ENCODE measurements at places on chromosomes 5 and 9.

DNA sequence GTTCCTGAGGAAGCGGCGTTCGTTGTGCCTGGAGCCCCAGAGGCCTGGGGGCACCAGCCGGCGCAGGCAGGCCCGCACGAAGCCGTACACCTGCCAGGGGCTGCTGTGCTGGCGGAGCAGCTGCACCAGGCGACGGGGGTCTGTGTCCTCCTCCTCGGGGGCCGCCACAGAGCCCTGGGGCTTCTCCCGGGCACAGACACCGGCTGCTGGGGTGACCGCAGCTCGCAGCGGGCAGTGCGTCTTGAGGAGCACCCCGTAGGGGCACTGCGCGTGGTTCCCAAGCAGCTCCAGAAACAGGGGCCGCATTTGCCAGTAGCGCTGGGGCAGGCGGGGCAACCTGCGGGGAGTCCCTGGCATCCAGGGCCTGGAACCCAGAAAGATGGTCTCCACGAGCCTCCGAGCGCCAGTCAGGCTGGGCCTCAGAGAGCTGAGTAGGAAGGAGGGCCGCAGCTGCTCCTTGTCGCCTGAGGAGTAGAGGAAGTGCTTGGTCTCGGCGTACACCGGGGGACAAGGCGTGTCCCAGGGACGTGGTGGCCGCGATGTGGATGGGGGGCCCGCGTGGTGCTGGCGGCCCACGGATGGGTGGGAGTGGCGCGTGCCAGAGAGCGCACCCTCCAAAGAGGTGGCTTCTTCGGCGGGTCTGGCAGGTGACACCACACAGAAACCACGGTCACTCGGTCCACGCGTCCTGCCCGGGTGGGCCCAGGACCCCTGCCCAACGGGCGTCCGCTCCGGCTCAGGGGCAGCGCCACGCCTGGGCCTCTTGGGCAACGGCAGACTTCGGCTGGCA is 1.3 kb downstream of the TERT start:
- no peak for DNase-seq

- DNase-seq: no peak
These were observed 13.0 kb downstream of the ROR2 start for GRCh38 chr9:91937056-91937455.

- DNase-seq: no peak
These were observed 187.4 kb upstream of the GHR start for GRCh38 chr5:42235837-42236236.

- no peak for DNase-seq
These were observed 94.8 kb downstream of the GADD45G start for GRCh38 chr9:89699646-89700045.

- DNase-seq: no peak
These were observed 35.1 kb downstream of the FAM81B start for GRCh38 chr5:95426227-95426626.

DNA sequence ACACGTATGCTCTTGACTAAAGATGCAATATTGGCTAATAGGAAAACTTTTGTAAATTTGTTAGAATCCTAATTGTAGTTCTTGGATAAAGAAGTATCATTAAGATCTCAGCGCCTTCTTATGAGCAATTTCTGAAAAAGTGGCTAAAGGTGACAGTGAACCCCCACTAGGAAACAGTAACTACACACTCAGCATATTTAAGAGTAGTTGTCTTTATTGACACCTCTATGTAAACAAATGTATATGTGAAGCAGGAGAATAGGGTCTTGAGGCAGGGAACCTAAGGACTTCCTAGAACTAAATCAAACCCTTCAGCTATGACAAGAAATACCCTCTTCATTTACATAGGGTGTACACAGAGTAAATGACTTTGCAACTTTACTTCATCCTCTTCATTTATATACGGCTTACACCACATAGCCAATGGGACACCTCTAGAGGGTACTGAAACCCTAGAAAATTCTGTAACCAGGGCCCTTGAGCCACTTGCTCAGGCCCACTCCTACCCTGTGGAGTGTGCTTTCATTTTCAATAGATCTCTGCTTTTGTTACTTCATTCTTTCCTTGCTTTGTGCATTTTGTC is 2.8 kb downstream of the NIPSNAP3A start:
- no peak for DNase-seq

GRCh38 chr5:176429972-176430371 is 13.6 kb upstream of the CLTB start:
- DNase-seq: no peak

DNA sequence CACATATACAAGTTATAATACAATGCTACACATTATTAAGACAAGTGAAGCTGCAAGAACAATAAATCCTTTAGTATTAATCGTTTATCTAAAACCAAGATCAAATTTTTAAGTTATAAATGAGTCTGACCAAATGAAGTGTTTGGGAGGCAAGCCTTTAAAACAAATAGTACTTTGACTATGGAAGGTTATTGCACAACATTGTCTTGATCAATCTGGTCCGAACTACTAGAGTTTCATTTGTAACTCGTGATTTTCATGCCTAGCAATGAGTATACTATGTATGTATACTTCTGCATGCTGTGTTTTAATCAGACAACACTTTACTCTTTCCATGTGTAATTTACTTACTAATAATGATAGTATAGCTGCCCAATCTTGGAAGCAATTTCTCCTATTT is 87.2 kb upstream of the GOLGA1 start:
- no peak for DNase-seq

- DNase-seq: no peak
These were observed 65.8 kb upstream of the PAPPA start for GRCh38 chr9:116087751-116088194.

DNA sequence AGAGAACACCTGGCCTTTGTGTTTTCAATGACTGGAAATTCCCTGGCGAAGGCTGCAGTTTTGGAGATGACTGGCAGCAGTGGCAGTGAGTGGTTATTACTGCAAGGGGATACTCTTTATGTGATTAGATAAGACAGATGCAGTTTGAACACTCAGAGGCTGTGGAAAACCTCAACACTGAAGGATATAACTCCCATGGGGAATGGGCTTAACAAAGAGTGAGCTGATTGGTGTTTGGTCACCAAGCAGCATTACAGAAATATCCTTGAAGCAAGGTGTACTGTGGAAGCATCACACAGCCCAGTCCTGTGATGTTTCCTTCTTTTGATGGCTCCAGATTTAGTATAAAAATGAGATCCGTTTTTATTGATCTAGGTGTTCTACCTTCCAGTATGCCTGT is 490.7 kb upstream of the PTPRD start:
- no peak for DNase-seq

- DNase-seq: no peak
These were observed 224.6 kb downstream of the AGTPBP1 start for GRCh38 chr9:85516976-85517637.

DNA sequence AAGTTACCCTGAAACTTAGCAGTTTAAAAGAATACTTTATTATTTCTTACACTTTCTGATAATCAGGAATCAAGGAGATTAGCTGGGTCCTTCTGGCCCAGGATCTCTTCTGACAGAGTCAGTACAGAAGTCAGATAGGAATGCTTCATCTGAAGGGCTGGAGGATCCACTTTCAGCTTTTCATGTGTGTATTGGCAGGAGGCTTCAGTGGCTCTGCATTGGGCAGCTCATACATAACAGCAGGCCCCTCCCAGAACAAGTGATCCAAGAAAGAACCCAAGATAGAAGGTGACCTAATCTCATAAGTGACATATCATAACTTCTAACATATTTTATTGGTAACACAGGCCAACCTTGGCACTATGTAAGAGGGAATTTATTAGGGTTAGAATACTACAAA is 258.4 kb downstream of the HCN1 start:
- no peak for DNase-seq

- no peak for DNase-seq
These were observed 46.4 kb upstream of the EXOC3 start for GRCh38 chr5:396531-396961.

DNA sequence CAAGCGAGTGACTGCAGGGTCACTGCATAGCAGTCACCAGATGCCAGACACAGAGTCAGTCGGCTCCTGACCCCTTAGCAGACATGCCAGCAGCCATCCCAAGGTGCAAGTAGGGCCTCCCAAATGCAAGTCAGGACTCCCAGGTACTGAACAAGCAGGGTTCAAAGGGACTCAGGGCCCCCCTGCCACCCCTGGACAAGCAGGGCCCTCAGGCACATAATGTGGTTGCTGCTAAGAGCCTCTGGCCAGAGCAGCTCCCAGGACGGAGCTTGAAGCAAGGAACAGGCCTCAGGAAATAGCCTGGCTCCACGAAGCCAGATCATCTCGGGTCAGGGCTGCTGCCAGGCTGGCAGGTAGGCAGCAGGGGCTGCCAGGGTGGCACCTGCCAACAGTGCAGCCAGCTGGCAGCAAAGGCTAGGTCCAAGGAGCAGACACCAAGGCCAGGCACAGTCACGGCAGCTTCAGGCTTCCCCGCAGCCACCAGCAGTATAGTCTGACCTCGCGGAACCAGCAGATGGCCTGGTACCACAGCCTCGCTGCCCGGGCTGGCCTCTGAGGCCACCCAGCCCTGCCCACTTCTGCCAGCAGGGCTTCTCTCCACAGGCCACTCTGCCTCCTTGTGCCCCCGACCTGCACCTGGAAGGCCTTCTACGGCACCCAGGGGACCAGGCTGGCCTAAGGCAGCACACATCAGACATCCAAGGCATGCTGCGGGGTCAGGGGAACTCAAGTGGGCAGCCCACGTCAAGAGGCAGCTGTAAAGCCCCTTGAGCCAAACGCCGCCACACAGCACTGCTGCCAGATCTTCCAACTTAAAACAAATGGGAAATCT is 7.4 kb downstream of the EEIG1 start:
- no peak for DNase-seq

DNA sequence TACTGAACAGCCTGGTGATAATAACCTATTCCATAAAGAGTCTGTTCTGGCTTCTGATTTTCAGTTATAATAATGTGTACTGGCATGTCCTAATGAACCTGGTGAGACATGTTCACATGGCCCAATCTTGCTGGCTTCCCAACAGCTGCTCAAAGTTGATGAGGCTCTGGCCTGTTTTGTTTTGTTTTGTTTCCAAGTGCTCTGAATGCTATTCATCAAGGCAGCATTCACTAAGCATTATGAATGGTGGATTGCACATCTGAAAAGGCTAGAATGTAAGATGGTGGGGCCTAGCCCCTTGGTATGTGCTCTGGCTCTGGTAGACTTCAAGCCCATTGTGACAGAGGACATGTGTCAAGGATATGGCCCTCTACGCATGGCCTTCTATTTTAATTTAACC is 388.5 kb downstream of the PSAT1 start:
- DNase-seq: no peak

- DNase-seq: no peak
These were observed 82.3 kb downstream of the SLC38A9 start for GRCh38 chr5:55629815-55630214.

GRCh38 chr5:143514616-143515335 is 111.3 kb upstream of the NR3C1 start:
- DNase-seq: no peak

- DNase-seq: no peak
These were observed 77.1 kb upstream of the IQGAP2 start for GRCh38 chr5:76325876-76326491.

DNA sequence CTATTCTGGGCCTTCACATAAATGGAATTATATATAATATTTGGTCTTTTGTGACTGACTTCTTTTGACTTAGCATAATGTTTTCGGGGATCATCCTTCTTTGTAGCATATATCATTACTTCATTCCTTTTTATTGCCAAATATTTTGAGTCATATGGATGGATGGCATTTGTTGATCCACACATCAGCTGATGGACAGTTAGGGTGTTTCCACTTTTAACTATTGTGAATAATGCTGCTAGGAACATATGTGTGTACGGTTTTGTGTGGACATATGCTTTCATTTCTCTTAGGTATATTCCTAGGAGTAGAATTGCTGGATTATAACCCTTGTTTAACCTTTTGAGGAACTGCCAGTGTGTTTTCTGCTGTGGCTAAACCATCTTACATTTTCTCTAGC is 249.6 kb downstream of the FANCC start:
- DNase-seq: no peak

GRCh38 chr5:102638912-102639652 is 116.0 kb upstream of the PAM start:
- no peak for DNase-seq

GRCh38 chr9:100430286-100430940 is 3.5 kb downstream of the MSANTD3 start:
- no peak for DNase-seq

- no peak for DNase-seq
These were observed 165.1 kb downstream of the PLK2 start for GRCh38 chr5:58294598-58295305.

DNA sequence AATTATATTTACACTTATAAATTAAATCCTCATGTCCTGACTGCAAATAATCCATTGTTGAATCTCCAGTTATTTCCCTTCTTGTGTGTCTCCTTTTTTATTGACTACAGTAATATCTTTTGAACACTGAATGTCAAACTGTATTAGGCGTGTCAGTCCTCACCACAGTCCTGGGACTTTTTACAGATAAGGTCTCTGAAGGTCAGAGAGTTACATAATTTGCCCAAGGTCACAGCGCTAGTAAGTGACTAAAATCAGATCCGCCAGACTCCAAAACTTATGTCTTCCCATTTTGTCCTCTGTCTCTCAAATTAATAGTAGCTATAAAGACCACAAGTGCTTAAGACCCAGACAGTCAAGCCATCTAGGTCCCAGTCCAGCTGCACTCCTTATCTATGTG is 274.3 kb downstream of the NR3C1 start:
- no peak for DNase-seq

DNA sequence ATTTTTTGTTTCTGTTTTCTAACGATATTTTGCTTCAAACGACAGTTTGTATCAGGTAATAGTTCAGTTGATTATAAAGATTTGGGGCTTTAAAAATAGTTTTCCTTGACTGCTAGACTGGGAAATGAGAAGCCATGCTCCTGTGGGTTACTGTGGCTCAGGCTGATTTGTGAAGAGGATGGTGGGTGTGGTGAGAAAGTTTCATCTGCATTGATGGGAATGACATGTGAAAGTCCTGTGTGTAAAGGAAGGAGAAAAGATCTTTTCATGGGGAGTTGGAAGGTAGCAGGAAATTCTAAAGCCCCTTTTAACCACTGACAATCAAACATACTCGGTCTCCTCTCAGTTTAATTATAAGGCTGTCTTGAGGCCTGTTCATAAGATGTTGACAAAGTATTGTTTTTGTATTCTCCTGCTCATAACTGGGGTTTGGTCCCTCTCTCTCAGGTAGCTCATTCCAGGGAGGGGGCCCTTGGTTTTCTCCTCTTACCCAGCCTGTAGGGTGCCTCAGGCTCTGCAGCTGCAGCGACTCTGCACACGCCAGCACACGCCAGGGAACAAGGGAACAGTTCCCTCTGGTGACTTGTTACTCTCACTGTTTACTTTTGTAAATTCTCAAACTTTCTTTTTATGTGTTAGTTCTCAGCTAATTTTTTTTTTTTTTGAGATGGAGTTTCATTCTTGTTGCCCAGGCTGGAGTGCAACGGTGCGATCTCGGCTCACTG is 91.6 kb downstream of the CARTPT start:
- DNase-seq: no peak

DNA sequence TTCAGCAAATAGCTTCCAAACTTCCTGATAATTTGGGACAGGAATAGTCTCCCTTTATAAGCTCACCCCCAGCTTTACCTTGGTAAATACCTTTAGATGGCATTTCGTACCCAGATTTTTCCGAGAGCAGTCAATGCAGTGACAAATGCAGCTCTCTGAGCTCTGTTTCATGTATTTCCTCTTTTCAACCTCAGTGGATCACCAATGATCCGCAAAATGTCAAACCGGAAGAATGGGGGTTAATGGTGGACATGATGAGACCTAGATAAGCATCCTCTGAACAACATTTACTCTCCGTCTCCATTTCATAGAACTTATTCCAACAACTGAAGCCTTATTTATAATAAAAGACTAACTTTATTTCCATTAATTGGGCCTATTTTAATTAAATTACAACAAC is 227.3 kb downstream of the MCTP1 start:
- DNase-seq: no peak

Data from stimulated activated CD8-positive, alpha-beta memory T cell treated with anti-CD3 and anti-CD28 coated beads, Interleukin-7, amount 100 ng/mL, for 1 hour (primary cell).